ENCODE measurements at places on chromosomes 2 and 18.

GRCh38 chr2:54597153-54597848 is 126.2 kb upstream of the EML6 start:
- DNase-seq, result no peak

DNA sequence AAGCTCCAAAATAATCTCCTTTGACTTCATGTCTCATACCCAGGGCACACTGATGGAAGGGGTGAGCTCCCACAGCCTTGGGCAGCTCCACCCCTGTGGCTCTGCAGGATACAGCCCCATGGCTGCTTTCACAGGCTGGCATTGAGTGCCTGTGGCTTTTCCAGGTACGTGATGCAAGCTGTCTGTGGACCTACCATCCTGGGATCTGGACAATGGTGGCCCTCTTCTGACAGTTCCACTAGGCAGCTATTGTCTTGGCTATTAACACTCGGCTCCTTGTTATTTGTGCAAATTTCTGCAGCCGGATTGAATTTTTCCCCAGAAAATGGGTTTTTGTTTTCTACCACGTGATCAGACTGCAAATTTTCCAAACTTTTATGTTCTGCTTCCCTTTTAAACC is 634.2 kb downstream of the TSN start:
- no peak for DNase-seq

GRCh38 chr2:45974762-45975408 is 322.3 kb upstream of the EPAS1 start:
- DNase-seq, result no peak

GRCh38 chr2:9311488-9311887 is 104.9 kb downstream of the ASAP2 start:
- DNase-seq, result peak; percentile 91

GRCh38 chr2:37880551-37880950 is 44.5 kb upstream of the RMDN2 start:
- no peak for DNase-seq

DNA sequence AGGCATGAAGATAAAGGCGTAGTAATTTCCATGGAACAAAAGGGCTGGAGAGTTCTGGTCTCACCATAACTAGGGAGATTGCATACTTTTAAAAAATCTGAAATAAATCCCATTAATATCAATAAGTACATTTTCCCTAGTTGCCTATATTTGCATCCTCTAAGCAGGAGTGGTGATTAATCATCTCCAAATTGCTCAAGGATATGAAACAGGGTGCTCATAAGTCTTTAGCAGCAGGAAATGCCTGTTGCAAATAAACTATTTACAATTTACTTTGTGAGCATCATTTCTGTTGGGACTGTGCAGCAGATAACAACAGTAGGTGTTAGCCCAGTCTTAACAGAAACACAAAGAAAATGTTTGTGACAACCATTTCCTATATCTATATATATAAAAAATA is 92.4 kb upstream of the TMEM178A start:
- no peak for DNase-seq

DNA sequence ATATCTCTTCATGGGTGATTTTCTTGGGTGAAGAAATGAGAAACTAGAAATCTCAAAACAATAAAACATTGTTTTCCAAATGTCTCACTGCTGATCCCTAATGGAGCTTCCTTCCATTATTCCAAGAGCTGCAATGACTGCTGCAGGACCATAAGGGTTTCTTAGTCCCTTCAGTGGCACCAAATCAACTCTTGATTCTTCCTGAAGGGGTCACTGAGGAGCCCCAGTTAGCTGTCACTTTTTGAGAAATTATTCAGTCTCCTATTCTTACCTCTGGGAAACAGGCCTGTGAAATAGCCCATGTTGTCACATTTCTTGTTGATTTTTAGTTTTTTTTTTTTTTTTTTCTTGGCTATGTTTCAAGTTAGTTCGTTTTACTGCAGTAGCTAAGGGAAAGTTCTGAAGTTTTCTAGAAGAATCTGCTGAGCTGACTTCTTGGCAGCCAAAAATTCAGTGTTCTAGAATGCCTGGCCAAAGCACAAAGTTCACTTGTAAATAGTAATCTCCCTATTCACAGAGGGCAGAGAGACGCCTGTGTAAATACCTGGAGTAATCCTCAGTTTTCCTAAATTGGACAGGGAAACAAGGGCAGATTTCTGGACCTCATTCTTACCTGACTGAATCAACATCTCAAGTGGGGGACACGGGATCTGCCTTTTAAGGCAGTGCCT is 480.0 kb downstream of the RIT2 start:
- DNase-seq, result no peak

DNA sequence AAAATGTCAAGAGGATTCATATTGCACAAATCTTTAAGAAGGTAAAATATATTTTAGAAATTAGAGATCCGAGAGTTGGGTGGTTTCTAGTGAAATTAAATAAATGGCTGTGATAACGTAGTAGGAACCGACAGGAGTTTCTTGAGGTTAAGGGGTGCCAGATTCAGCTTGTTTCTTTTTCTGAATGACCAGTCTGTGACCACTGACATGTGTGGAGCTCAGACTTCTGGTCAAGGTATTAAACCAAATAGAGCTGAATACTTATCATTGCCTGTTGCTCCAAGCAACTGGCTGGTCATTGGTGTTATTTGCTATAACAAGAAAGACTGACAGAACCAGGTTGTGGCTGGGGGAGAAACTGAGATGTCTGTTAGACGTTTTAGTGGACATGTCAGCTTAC is 408.2 kb upstream of the HS6ST1 start:
- DNase-seq, result no peak

DNA sequence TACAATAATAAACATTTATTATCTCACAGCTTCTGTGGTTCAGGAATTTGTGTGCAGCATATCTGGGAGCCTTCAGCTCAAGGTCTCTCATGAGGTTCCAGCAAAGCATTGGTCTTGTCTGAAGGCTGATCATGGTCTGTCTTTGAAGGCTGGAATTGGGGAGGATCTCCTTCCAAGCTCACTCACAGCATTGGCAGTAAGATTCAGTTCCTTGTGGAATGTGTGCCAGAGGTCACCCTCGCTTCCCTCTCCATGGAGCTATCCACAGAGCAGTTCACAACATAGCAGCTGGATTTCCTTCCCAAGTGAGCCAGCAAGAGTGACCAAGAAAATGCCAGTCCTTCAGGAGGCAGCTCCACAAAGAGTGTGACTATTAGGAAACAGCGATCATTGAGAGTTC is 202.2 kb upstream of the ST6GAL2 start:
- no peak for DNase-seq

DNA sequence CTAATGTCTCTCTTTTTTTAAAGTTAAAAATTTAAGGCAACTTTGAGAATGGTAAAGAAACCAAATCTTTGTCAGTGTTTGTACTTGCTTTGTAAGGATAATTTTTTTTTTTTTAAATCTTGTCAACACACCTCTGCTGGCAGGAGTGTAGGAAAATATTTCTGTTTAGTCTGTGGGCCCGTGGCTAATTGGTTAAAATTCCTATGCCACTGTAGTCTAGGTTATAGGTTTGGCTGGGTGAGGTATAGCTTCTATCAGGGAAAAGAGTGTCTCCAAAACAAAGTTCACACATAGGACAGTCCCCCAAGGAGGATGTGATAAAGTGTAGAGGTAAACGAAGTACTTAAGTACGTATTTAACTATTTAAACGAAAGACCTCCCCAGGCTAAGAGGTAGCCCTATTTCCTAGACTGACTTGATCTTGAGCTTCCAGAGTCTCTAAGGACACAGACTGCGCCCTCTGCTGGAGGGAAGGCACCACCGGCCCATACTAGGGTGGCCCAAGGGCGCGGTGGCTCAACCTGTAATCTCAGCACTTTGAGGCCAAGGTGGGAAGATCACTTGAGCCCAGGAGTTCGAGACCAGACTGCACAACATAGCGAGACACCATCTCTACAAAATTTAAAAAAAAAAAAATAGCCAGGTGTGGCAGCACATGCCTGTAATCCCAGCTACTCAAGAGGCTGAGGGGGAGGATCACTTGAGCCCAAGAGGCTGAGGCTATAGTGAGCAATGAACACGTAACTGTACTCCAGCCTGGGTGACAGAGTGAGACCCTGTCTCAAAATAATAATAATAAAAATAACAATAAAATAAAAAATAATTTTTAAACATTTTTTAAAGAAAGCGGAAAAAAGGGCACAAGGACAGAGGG is 8.9 kb downstream of the TEX44 start:
- peak; percentile 68 for DNase-seq

GRCh38 chr2:210128961-210129360 is 42.2 kb downstream of the KANSL1L start:
- DNase-seq, result no peak

DNA sequence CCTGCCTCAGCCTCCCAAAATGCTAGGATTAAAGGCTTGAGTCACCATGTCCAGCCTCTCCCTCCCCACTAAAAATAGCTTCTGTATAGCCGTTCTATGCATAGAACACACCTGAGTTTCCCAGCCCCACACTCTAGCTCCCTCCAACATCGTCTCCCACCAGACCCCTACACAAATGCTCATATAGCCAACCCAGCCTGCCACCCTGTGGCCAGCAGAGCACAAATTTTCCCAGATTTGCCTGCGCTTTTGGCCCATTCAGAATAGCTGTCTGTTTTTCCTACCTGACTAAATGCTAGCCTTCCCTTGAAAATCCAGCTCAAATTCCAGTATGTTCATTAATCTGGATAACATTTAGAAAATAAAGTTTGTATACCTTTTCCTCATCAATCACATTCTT is 22.8 kb downstream of the TRABD2A start:
- no peak for DNase-seq

DNA sequence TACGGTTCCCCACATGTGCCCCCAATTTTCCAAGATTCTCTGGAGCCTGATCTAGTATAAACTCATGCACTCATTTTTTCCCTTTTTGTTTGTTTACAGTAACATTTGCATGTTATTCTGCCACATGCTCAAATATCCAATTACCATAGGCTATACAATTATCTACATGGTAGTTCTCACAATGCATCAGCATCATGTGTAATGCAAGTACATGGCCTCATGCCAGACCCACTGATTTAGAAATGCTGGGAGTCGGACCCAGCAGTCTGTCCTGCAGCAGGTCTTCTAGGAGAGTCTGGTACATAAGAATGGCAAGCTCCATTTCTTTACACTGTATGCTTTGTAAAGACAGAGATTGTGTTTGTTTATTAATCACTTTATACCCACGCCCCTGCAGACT is 107.7 kb downstream of the CBLN2 start:
- DNase-seq, result no peak

- peak; percentile 49 for DNase-seq
Observed at GRCh38 chr2:196836440-196836839, 27.3 kb upstream of the C2orf66 start.

- DNase-seq, result peak; percentile 68
Observed at GRCh38 chr2:219274361-219274921, 4.7 kb upstream of the DNAJB2 start.

DNA sequence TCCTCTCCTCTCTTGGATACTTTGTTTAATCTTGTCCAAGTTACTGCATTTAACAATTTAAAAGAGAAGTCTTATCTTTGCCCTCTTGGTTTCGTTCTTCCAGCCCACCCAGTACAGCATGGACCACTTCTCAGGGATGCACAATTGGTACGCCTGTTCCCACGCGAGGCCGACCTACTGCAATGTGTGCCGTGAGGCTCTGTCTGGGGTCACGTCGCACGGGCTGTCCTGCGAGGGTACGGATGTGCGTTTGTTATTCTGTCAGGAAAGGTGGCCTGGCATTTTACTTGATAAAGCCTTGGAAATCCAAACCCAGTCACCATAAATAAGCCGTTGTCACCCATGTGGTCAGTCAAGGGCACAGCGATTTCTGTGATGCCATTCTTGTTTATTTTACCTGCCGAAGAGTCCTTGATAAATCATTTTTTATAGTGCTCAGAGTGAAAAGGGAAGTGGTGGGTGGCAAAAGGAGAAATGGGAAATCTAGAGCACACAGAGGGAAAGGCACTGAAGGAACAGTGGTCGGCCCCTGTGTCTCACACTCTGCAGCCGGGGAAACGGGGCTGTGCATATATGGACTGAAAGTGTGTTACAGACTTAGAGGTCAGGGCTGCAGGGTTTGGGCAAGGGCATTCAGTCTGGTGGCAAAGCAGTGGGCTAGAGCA is 80.5 kb downstream of the DGKD start:
- no peak for DNase-seq
